AML-193 (cell line): ENCODE measurements at places on chromosomes 12 and 14.

DNA sequence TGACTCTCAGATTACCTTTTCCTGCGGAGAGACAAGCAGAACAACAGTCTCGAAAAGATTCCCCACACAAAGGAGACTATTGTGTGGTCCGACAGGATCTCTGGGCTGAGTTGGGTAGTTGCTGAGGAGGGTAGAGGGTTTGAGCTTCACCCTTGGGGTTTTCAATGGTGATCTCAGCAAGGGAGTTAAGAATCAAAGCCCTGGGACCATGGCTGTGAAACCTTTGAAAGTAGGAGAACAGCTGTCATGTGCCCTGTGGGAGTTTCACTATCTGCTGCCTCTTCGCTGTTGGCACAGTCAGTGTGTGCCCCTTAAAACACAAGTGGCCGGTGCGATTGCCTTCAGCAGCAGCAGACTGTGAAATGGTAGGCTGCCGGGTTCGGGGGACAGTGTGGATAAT lies 14.2 kb upstream of the PLEK2 start:
- no peak for DNase-seq

GRCh38 chr14:71119075-71119474 lies 211.8 kb downstream of the PCNX1 start:
- no peak for DNase-seq

- no peak for DNase-seq
These were observed 95.5 kb downstream of the PAWR start for GRCh38 chr12:79595273-79595672.

- no peak for DNase-seq
These were observed 747 bp downstream of the HSPB8 start for GRCh38 chr12:119179335-119180021.

DNA sequence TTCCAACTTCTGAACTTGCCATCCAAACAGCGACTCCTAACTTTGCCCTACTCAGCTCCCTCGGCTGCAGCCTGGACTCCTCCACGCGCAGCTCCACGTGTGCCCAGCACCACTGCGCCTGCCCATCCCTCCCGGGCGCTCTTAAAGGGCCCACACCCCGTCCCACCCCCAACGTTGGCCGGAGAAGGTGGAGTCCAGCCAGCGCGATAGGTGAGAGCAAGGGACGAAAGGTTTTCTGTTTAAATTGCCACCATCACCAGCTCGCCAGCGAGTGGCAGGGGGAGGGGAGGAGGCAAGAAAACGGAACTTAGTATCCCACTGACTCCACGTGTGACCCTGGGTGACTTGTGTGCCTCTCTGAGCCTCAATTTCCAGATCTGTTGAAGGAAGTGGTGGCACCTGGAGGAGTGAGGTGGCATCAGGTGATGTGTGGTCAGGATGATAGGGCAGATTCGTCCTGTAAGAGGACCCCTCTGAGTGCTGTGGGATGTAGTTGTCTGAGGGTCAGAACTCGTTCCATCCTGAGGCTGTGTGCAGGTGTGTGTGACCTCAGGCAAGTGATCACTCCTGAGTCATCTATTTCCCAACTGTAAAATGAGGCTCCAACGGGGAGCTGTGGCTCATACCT lies 59.7 kb downstream of the TRPV4 start:
- no peak for DNase-seq

DNA sequence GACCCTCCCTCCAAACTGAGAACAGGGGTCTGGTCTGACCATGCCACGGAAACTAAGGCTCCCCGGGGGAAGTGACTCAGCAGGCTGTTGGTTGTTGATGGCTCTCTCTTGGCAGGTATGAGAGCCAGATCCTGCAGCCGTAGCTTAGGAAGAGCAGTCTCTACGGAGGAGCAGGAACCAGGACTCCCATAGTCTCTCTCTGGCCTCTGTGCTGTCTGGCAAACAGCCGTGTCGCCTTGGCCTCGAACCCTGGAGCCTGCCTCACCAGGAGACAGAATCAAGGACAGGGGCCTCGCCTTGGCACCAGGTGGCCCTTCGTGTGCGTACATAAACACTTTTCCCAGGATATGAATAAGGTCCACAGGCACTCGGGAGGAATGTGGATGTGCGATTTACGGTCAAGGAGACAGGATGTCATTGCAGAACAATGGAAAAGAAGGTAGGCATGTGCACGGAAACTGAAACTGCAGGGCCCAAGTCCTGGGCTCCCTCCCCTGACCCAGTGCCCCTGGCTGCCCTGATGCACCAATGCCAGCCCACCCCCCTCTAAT lies 7.9 kb downstream of the VWF start:
- DNase-seq, result no peak

DNA sequence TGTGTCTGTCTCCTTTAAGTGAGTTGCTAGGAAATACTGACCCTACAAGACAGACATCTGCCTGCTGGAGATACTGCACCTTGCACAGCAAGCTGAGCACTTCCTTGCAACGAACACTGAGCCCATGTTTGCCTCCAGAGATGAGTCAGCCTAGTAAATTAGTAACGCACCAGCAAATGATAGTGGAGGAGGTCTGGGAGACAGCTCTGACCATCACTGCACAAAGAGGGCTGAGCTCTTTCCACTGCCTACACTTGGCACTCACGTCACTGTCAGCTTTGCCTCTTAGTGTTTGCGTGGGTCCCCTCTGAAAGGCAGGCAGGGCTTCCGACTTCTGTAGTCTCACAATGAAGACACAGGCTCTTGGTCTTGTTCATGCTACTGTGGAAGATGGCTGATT lies 109.0 kb downstream of the APAF1 start:
- no peak for DNase-seq

DNA sequence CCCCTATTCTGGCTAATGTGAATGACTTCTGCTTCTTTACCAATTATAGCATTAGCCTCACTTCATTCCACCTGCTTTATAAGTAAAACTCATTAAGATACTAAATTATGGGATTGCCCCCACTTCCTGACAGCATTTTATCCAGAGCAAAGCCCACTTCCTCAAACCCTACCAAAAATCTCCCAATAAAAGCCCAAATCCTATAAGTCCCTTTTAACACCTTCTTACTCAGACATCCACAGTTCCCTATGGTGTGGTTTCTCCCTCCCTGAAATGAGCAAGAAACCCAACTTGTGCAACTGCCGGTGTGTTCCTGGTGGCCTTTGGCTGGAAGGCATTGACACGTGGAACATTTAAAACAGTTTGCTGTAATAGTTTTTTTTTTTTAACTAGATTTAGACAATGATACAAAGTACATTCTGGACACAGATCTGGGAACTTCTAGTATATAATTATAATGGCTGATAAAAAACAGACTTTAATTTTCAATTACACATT lies 53.1 kb downstream of the BRMS1L start:
- peak; percentile 32 for DNase-seq

- no peak for DNase-seq
These were observed 120.6 kb downstream of the TGFB3 start for GRCh38 chr14:75861161-75861621.

GRCh38 chr14:76331328-76332011 lies 44.5 kb upstream of the ESRRB start:
- no peak for DNase-seq

DNA sequence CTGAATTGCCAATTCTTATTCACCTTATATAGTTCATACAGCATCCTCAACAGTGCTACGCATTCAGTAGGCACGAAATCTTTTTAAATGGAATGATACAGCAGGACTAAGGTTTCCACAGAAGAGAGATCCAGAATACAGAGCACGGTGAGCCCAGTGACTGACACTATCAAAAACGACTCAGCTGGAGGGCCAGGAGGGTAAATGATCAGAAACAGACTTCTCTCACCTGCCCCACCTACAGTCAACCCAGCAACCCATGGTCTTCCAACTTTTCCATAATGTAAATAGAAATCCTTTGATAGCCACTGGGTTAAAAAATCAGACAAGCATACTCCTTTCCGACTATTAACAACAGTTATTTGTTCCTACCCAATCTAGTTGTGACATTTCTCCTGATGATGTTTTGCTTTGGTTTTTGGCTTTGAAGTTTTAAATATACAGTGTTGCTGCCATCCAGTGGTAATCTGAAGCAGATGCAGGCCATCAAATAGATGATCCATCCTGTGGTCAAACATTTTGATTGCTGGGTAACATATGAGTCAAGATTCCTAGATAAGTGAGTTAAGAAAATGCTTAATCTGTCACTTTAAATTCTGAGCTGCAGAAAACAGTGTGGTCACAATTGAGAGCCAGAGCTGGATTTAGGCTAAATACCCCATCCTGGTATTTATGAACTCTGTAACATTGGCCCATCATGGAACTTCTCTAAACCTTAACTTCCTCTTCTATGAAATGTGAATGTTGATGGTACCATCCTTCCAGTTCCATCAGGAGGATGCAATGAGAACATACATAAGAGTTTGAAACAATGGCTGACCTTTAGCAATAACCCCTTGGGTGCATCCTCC lies 42.0 kb downstream of the GPHB5 start:
- DNase-seq, result peak; percentile 40

DNA sequence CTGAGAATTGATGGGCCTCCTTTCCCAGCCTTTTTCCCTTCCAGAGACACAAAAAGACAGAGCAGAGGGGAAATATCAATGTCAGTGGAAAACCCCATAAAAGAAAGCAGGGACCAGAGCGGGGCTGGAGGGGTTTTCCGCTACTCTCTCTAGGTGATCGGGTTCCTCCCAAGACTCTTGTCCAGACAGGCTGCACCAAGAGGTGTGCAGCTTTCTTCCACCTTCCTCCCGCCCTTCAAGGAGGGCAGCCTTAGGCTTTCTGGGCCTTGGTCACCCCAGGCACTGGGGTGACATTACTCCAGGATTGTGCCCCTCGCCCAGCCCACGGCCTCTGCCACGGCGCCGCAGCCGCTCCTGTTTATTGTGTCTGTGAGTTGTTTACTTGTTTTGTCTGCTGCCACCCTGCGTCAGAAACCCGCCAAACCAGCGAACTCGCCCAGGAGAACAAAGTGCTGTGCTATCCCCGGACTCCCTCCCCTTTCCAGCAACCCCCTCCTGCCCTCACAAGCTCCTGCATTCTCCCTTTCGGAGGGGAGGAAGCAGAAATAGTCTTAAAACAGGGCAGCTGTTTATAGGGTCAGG lies 6.7 kb upstream of the HOXC6 start:
- DNase-seq, result no peak

DNA sequence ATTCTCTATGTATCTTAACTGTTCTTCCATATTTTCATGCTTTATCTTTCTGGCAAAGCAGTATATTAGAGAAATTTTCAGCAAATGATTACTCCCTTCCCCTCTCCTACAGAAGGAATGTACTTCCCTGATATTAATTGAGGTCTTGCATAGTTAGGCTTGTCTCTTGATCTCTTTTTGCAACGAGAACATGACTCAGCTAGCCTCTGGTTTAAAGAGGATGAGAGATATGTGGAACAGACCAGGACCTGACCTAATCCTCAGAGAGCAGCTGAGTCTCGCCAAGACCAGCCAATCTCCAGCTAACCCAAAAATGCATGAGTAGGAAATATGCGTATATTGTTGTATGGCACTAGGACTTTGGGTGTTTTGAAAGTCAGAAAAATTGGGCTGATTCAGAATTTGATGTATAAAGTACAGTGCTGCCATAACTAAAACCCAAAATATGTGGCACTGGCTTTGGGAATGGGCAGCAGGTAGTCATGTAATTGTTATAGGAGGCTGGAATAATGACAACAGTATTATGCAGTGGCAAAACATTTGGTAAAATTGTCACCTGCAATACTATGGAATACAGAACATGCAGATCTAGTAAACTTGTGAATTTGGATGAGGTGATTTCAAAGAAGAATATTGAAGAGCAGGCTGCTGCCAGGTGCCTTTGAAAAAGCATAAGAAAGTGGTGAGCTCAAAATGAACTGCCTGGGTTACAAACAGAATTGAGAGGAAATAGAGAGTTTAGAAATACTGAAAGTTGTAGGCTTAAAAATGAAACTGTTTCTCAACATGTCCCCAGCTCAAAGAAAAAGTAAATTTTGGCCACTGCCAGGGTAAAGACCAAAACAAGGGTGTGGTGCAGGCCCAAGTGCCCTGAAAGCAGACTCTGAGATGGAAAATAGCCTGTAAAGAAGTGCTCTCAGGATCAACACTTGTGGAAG lies 9.3 kb upstream of the USP15 start:
- DNase-seq, result peak; percentile 69

DNA sequence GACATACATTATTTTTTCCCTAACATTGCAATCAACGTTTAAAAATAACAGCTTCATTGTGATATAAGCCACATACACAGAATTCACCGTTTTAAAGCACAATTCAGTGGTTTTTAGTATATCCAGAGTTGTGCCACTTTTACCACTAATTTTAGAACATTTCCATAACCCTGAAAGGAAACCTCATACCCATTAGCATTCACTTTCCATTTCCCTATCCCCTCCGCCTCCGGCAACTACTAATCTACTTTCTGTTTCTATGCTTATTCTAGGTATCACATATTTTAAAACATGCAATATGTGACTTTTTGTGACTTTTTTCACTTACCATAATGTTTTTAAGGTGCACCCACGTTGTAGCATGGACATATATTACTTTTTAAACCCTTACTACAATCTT lies 55.6 kb upstream of the ISM2 start:
- no peak for DNase-seq

DNA sequence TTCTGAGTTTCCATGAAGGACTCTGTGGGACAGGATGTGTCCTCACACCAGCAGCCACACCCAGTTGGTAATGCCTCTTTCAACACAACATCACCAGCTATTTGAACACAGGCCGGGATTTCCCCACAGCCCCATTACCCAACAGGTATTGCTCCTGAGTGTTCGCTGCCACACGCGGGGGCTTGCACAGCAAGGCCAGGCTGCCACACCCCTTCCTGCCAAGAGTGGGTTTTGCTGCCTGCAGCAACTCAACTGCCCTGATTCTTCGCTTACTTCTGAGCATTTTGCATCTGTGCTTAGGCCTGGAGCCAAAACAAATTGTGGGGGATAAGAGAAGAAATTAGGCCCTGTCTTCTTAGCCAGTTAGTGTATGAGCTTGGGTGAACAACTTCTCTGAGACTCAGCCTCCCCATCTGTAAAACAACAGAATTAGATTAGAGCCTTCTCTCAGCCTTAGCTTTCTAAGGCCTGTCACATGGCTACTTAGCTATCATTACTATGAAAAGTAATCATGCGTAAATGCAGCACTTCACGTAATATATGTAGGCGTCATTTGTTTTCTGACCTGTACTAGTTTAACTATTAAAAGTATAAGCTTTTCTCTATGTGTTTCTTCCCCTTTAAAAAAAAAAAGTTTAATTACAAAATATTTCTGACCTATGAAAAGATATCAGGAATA lies 20.0 kb downstream of the CKAP4 start:
- peak; percentile 44 for DNase-seq

DNA sequence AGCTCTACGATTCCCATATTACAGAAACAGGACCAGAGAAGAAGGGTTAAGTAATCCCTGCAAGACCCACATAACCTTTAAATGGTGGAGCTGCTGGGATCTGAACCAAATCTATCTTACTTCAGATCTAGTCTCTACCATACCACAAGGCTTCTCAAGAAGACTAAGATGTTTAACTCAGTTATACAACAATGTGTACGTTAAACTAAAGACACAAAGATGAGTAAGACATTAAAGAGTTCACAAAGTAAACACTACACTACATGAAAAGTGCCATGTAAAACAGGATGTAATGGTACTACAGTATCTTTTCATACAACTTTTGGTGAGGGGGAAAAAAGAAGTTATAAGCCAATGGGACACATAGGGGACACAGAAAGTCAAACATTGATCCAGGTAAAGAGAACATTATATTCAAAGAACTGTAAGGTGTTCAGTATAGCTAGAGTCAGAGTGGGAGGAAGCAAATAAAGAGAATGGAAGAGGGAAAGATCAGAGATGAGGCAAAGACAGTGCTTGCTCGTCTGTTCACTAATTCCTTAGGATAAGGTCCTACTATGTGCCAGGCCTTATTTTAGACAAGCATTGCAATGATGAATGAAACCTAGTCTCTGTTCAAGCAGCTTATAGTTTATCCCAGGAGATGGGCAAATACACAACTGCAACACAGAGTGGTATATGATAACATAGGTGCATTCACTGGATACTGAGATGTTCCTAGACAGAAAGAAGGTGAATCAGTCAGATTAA lies 7.7 kb downstream of the TMED10 start:
- no peak for DNase-seq
